ENCODE measurements at places on chromosomes 16 and 17. TPM values are rescaled to one million over a fixed set of nuclear protein-coding genes. Genes with fewer than 3 reads are reported as not detected.

The COL1A1 gene
- 2,180 TPM for total RNA-seq

The SLFN14 gene
- not detected for total RNA-seq

The SPATA32 gene
- under 0.01 TPM for total RNA-seq

The CSH1 gene
- not detected for total RNA-seq

The GDPD1 gene
- total RNA-seq: 1.1 TPM

The ASPHD1 gene
- total RNA-seq: 4.1 TPM

The CDT1 gene
- total RNA-seq: 4.7 TPM

The PDIA2 gene
- total RNA-seq: not detected

The SCN4A gene
- total RNA-seq: not detected

The ALDH3A1 gene
- total RNA-seq: not detected

The ATP2A1 gene
- total RNA-seq: under 0.01 TPM

- DNase-seq: no peak
Measured at GRCh38 chr17:81648013-81648706, 8.2 kb downstream of the PDE6G start.

DNA sequence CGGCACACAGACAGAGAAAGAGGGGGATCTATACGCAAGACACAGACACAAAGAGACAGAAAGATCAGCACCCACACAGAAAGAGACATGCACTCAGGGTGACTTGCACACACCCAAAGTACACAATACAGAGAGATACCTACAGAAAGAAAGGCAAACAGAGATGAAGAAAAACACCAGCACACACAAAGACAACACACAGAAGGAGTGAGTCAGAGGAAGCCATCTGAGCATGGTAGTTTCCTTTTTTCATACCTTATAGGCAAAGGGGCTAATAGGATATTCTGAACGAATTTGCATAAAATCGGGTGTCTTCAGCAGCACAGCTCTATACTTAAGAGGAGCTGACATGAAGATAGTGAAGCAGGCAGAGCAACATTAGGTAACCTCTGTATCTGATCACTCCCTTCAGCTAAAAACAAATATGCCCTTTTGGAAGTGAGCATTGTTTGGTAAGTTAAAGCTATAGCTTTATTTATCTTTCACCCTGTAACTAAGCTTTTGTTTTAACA is 198.6 kb downstream of the AATF start:
- peak; percentile 33 for DNase-seq

DNA sequence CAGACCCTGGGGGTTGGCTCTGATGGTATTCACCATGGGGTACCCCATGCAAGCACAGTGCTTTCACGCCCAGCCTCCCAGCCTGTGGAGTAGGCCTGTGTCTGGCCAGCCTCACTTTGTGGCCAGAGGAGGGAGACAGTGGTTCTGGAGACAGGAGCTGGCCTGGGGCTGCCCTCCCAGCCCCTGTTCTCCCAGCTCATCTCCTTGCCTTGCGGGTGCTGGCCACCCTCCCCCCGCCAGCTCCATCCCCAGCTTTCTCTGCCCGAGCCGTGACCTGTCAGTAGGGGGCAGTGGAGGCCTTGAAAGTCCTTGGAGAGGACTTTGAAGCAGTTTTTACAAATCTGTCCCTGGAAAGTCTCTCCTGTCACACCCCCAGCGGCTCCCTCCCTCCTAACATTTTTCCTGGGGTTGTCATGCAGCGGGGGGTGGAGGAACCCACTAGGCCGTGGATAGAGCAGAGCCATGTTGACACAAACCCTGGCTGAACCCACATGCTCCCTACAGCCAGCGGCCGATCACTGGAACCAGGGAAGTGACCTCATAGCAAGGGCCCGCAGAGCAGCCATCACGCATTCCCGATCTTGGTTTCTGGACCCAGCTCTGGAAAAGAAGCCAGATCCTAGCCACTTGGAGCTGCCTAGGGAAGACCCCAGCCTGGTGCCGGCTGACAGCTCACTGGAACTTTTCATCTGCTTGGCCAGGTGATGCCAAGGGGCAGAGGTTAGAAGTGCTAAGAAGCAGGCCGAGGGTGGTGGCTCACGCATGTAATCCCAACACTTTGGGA is 289.4 kb downstream of the SEC14L1 start:
- peak; percentile 99 for DNase-seq

- DNase-seq: no peak
Measured at GRCh38 chr17:4499431-4500190, 930 bp downstream of the SPNS2 start.

GRCh38 chr17:21353326-21354010 is 22.7 kb upstream of the KCNJ12 start:
- DNase-seq: no peak

DNA sequence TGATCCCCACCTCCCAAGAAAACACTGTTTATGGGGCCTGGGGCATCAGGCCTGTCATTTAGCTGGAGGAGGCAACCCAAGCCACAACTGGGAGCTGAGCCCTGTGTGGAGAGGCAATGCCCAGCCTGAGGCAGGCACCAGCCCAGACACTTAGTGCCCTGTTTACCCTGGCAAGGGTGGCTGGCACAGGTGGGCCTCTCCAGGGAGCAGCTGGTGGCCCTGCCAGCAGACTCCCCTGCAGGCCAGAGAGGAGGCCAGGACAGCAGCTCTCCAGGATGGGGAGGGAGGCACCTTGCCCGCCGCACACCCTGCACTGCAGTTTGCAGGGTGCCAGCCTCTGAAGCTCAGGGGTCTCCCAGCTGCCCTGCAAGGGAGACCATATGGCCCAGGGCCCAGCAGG is 9.1 kb upstream of the TMEM92 start:
- DNase-seq: no peak

DNA sequence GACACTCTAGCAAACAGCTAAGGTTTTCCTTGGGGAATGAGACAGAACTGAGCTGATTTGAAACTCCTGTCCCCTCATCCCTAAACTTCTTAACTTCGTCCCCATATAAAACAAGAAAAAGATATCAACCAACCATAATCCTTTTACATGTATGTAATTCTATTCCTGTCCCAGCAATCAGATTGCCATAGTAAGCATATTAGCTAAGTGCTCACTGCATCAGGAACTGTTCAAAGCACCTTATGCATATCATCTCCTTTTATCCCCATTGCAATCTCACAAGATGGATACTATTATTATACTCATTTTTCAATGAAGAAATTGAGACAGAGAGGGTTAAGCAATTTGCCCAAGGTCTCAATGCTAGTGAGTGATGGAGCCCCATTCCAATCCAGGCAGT is 6.8 kb downstream of the KIF18B start:
- no peak for DNase-seq

DNA sequence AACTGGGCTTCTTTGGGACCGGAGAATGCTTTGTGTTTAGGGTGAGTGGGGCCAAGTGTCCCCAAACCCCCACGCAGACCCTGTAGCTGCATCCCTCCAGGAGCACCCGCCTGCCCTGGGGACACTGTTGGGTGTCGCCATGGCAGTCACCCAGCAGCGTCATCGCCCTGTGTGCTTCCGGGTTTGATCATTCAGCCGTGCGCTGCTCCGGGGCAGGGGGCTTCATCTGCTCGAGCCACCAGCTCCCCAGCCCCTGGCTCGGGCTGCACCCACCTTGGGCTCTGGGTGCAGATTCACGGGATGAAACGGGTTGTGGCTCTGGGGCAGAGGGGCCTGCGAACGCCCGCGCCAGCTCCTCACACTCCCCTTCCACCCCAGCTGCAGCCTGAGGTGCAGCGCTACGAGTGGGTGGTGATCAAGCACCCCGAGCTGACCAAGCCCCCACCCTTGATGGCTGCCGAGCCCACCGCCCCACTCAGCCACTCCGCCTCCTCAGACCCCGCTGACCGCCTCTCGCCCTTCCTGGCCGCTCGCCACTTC is 13.8 kb upstream of the ATP6V0C start:
- no peak for DNase-seq

- DNase-seq: peak; percentile 62
Measured at GRCh38 chr17:56939869-56940484, 20.9 kb downstream of the COIL start.

DNA sequence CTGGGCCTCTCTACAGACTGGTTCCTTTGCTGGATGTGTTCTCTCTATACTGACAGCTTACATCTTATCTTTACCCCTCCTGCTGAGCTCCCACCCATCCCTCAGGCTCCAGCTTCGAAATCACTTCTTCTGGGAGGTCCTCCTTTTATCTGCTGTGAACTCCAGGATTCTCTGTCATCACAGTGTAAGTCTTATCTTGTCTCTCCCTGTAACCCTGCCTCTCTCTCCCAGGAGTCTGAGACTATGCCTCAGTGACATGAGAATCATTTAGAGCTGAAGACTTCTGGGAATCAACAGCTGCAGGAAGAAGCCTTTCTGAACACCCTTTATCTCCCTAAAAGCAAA is 148.1 kb upstream of the HS3ST3A1 start:
- DNase-seq: no peak

GRCh38 chr16:86502856-86503748 is 7.2 kb upstream of the FOXF1 start:
- DNase-seq: peak; percentile 55

DNA sequence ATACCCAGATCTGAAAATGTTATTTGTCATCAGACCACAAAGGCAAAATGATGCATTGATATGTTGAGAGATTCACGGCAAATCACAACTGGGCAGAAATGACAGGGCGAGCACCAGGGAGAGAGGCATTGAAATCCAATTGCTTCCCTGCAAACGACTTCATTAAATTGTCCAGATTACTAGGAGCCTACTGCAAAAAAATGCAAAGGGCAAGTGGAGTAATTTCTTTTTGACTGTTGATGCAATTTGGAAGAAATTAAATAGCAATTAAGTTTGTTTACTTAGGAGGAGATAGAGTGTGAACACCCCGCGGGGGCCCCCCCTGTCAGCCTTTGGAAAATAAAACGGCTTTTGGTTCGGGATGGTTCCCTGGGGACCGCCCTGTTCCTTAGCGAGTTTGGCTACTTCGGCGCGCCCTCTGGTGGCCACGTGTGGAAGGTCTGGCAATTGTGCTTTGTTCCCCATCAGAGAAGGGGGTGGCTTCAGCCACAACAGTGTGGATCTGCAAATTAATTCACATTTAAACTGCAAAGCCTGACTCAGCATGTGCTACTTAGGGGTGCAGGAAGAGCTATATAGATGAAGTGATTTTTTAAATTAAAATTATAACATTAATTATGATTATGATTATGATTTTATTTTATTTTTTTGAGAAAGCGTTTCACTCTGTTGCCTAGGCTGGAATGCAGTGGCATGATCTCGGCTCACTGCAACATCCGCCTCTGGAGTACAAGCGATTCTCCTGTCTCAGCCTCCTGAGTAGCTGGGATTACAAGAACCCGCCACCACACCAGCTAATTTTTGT is 14.5 kb upstream of the TMC7 start:
- DNase-seq: peak; percentile 49

- no peak for DNase-seq
Measured at GRCh38 chr16:68835970-68836369, 7.4 kb upstream of the TANGO6 start.

DNA sequence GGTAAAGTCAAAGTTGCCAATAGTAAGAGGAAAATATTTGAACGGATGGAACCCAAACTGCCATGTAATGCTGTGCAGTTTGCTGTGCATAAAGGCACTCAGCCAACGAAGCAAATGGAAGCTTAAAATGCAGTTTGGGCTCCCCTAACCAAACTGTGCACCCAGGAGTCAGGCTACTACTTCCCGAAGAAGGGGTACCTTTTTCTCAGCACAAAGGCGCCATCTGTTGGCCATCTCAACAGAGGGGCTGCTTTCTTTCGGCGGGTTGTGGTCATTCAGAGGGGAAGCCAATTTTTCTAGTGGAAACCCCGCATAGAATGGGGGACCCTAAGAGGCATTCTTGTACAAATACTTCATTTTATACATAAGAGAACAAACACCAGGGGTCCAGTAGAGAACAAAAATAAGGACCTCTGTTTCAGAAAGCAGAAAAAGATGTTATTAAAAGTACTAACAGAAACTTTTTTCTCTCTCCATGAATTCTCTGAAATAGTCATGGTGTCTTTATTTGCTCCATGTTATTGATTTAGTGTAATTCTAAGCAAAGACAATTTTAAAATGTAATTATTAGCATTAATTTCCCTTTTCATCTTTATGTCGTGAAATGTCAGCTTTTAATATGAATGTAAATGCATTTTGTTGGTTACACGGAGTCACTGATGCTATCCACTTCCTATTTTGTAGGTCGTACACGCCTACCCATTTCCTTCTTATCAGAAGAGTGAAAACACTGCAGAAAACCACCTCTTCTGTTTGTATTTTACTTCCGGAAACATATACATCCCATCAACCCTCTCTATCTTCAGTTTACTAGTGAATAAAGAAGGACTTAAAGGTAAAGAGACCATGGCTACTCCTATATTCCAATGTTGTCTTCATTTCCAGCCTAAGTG is 453.3 kb downstream of the KCNJ2 start:
- DNase-seq: peak; percentile 18

GRCh38 chr17:74767111-74767516 is 9.0 kb downstream of the NAT9 start:
- no peak for DNase-seq

DNA sequence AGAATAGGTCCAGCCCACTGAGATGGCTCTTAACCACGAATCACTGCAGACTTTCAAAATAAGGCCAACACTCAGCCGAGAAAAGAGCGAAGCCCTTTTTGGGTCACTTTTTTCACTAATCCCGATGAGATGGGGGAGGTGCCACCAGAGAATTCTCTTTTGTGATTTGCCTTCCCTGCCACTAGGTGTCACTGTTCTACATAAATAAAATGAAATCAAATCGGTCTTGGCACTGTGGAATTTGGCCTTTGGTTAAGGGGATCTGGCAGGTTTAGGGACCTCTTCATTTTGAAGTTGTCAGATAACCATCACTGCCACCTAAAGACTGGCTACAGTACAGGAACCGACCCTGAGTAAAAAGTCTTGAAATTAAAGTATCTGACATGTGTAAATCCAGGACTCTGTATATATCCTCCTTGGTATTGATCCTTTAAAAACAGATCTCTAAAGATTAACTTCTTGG is 147.0 kb downstream of the HS3ST4 start:
- peak; percentile 41 for DNase-seq

DNA sequence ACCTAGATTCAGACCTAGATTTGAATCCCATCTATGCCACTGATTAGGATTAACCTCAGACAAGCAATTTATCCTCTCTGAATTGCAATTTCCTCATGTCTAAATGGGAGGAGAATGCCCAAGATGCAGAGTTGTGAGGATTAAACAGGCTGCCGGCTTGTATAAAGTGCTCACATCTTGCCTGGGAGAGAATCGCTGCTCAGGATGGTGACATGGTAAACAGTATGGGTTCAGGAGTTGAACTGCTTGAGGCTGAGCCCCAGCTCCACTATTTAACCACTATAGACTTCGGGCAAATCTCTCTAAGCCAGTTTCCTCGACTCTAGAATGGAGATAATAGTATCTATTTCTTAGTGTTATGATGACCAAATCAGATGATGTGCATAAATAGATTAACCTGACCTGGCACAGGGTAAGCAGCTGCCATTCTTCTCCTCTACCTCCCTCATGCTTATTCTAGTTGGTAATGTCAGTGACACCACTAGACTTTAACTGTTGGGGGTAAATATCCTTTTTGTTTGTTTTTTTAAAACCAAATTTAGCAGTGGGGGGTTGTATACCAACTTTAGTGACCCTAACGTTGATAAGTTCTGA is 732 bp upstream of the RPL27 start:
- no peak for DNase-seq

DNA sequence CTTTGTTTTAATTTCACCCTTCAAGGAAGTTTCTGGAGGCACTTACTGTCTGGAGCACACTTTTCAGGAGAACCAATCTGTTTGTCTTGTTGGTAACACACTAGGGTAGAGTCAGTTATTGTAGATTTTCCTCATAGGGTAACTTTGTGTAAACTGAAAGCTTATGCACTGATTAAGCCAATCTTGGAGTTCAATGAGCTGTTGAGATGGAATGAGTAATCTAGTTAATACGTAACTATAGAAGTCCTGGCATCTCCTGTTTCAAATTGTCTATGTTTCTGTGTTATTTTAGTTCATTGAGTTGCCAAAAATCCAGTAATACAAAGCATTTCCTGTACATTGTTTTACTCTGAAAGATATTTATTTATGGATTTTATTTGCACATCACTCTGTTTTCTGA is 111.6 kb upstream of the HAS3 start:
- peak; percentile 97 for DNase-seq

Data from IMR-90 (cell line).